ENCODE measurements at places on chromosomes 6 and 20. TPM values are rescaled to one million over a fixed set of nuclear protein-coding genes. Genes with fewer than 3 reads are reported as not detected.
A peak's percentile ranks its signal among the peaks of the same experiment; 100 is the strongest.

GRCh38 chr6:161976553-161976952 lies 702.7 kb upstream of the AGPAT4 start:
- peak; percentile 82 for DNase-seq
- no peaks in the 10 kb centered on the region for H3K4me1 ChIP-seq
- H3K27me3 ChIP-seq = no peaks in the 10 kb centered on the region
- H3K4me3 ChIP-seq = no peak overlapping the region

DNA sequence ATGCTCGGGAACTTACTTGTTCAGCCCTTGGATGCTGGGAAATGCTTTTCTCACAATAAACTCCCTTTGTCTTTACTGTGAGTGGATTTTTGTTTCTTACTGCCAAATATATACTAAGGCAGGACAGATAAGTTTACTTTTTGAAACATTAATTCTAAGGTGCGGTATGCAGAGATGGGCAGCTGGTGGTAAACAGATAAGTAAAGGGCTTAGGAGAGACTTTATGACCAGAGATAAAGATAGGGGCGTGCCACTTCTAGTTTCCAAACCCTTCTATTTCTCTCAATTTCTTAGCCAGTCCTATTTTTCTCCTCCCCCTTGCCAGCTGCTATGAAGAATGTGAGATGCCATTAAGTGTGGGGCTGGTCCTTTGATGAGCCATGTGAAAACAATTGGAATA lies 16.3 kb downstream of the SAMD3 start:
- no peaks in the 10 kb centered on the region for H3K27me3 ChIP-seq
- DNase-seq = no peak
- H3K36me3 ChIP-seq = no peaks in the 10 kb centered on the region

Gene MUCL3
- polyA plus RNA-seq = 0.47 TPM

Gene PLCB1
- polyA plus RNA-seq = 3.2 TPM

GRCh38 chr6:117534974-117535373 lies 52.5 kb downstream of the DCBLD1 start:
- no peak overlapping the region for H3K27ac ChIP-seq
- no peak overlapping the region for H3K4me3 ChIP-seq
- H3K4me1 ChIP-seq = peaks cover 14% of the 10 kb centered on the region
- no peak for DNase-seq
- H3K27me3 ChIP-seq = no peaks in the 10 kb centered on the region
- H3K36me3 ChIP-seq = peaks cover 9% of the 10 kb centered on the region

DNA sequence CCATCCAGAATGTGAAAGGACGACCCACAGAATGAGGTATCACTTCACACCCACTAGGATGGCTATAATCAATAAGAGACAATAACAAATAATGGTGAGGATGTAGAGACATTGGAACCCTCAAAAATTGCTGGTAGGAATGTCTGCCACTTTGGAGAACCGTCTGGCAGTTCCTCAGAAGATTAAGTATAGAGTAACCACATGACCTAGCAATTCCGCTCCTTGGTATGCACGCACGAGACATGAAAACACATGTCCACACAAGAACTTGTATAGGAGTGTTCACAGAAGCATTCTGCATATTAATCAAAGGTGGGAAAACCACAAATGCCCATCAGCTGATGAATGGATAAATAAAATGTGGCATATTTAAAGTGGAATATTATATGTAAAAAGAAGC lies 100.6 kb downstream of the IRF4 start:
- H3K27ac ChIP-seq = no peak overlapping the region
- no peak overlapping the region for H3K4me3 ChIP-seq
- no peaks in the 10 kb centered on the region for H3K27me3 ChIP-seq
- no peaks in the 10 kb centered on the region for H3K4me1 ChIP-seq
- DNase-seq = no peak

GRCh38 chr6:144127097-144127496 lies 23.2 kb upstream of the STX11 start:
- no peak overlapping the region for H3K27ac ChIP-seq
- no peaks in the 10 kb centered on the region for H3K27me3 ChIP-seq
- no peak for DNase-seq
- H3K4me1 ChIP-seq = no peaks in the 10 kb centered on the region
- H3K4me3 ChIP-seq = no peak overlapping the region
- no peaks in the 10 kb centered on the region for H3K36me3 ChIP-seq

DNA sequence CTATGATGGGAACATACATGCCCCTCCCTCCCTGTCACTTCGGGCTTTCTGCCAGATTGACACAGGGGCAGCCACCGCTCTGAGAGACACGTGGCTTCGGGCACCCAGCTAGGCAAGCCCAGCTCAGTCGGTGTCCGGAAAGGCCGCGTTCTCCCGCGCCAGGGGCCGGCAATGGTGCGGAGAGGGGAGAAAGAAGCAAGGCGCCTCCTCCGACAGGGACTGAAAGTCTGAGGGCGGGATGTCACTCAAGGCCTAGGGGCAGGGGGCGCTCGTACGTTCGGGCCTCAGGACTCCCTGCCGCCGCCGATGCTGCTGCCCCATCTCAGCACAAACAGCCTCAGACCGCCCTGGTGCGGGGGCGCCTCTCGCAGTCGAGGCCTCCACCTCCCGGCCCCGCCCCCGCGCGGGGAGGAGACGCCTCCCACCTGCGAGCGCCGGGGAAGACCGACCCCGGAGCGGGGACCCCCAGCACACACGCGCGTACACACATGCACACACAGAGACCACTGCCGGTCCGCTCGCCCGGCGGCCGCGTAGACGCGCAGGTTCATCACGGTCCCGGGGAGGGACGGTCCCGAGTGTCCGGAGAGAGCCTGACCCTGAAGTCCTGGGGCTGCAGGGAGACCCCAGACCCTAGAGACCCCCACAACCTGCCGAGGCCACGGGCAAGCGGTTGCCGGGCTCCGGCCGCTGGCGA lies 1.9 kb downstream of the GRM4 start:
- H3K27ac ChIP-seq = no peak overlapping the region
- DNase-seq = peak; percentile 45
- H3K4me3 ChIP-seq = no peak overlapping the region
- H3K27me3 ChIP-seq = peaks cover 67% of the 10 kb centered on the region

DNA sequence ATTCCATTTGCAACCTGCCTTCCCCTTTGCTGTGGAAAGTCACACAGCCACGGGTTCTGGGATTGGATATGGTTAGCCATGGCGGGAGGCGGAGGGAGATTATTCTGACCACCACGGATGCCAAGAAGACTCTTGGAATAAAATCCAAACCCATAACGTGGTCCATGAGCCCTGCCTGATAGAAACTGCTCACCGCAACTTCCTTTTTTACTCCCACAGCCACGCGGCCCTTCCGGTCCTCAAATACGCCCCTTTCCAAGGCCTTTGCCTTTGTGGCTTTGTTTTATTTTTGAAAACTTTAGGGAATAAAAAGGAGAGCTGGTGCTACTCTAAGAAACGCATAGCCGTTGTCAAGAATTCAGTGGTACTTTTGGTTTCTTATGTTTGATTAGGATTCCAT lies 602.5 kb upstream of the CDH4 start:
- DNase-seq = no peak
- no peaks in the 10 kb centered on the region for H3K36me3 ChIP-seq
- H3K4me1 ChIP-seq = peaks cover 12% of the 10 kb centered on the region
- no peak overlapping the region for H3K27ac ChIP-seq
- no peaks in the 10 kb centered on the region for H3K27me3 ChIP-seq
- no peak overlapping the region for H3K4me3 ChIP-seq

DNA sequence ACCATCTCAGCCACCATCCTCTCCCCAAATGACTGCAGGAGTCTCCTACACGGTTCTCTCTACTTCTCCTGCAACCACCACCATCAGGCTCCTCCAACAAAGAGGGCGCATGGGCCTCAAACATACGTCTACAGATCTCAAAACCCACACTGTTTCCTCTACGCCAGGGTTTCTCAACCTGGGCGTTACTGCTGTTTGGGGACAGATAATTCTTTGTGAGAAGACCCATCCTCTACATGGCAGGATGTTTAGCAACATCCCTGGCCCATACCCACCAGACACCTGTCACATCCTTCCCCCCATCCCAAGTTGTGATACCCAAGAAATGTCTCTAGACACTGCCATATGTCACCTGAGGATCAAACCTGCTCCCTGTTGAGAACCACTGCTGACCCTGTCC lies 45.0 kb downstream of the ELMO2 start:
- no peaks in the 10 kb centered on the region for H3K36me3 ChIP-seq
- no peak overlapping the region for H3K27ac ChIP-seq
- no peak overlapping the region for H3K4me3 ChIP-seq
- no peak for DNase-seq
- no peaks in the 10 kb centered on the region for H3K27me3 ChIP-seq

GRCh38 chr6:104606361-104606760 lies 253.4 kb downstream of the HACE1 start:
- no peak overlapping the region for H3K27ac ChIP-seq
- H3K4me3 ChIP-seq = no peak overlapping the region
- no peak for DNase-seq
- no peaks in the 10 kb centered on the region for H3K36me3 ChIP-seq

- H3K4me3 ChIP-seq = no peak overlapping the region
- no peaks in the 10 kb centered on the region for H3K27me3 ChIP-seq
- H3K36me3 ChIP-seq = no peaks in the 10 kb centered on the region
- H3K27ac ChIP-seq = no peak overlapping the region
Observed at GRCh38 chr6:119791736-119792135, 442.2 kb upstream of the MAN1A1 start.

DNA sequence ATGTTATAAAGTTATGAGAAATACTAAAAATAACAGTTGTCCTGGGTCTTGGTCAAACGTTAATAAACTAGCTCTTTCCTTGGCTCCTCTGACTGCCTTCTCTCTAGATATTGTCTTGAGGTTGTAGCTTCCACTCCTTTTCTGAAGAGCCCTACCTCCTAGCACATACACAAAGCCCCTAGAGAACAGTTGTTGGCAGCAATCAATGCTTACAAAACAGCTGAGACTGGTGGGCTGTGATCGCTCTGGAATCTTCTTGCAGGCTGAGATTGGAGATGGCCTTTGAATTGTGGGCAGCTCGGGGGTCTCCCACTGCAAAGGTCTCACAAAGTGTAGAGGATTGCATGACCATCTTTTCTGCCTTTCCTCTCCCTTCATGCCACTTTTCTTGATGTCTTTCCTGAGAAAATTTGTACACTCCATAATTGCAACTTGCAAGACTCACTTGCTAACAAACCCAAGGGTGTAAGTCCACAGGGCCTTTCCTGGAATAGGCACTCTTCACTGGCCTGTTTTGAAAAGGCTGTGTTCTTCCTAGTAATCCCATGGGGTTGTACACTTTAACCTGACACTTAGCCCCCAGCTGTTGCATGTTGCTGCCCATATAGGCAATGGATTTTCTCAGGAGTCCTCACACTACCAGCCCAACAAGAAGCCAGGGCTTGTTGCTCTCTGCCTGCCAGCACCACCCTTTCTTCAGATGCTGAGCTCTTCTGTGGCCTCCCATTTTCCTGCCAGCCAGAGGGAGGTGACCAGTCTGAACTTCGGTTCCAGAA lies 99.9 kb downstream of the TCP11 start:
- DNase-seq = no peak
- H3K36me3 ChIP-seq = peaks cover 2% of the 10 kb centered on the region
- H3K4me1 ChIP-seq = peaks cover 14% of the 10 kb centered on the region
- no peak overlapping the region for H3K4me3 ChIP-seq
- H3K27me3 ChIP-seq = no peaks in the 10 kb centered on the region

Gene EPPIN
- polyA plus RNA-seq = 0.53 TPM

DNA sequence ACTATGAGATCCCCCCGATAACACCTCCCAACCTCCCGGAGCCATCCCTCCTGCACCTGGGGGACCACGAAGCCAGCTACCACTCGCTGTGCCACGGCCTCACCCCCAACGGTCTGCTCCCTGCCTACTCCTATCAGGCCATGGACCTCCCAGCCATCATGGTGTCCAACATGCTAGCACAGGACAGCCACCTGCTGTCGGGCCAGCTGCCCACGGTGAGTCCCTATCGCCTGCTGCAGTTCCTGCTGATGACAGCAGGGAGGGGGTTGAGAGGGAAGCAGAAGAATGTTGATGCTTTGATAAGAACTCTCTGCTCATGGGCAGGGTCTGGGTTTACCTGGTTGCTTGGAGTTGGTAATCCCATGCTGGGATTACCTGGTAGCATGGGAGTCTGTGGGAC lies 91.9 kb downstream of the TOX2 start:
- H3K4me1 ChIP-seq = no peaks in the 10 kb centered on the region
- H3K27ac ChIP-seq = no peak overlapping the region
- H3K36me3 ChIP-seq = peaks cover 13% of the 10 kb centered on the region
- no peak for DNase-seq
- H3K4me3 ChIP-seq = no peak overlapping the region

DNA sequence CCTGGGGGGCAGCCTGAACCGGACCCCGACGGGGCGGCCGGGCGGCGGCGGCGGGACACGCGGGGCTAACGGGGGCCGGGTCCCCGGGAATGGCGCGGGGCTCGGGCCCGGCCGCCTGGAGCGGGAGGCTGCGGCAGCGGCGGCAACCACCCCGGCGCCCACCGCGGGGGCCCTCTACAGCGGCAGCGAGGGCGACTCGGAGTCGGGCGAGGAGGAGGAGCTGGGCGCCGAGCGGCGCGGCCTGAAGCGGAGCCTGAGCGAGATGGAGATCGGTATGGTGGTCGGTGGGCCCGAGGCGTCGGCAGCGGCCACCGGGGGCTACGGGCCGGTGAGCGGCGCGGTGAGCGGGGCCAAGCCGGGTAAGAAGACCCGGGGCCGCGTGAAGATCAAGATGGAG lies 636 bp downstream of the SRF start:
- no peaks in the 10 kb centered on the region for H3K27me3 ChIP-seq
- no peak for DNase-seq
- H3K27ac ChIP-seq = peak overlapping the region; percentile 99
- peak overlapping the region; percentile 83 for H3K4me3 ChIP-seq
- peaks cover 14% of the 10 kb centered on the region for H3K4me1 ChIP-seq

- no peaks in the 10 kb centered on the region for H3K27me3 ChIP-seq
- no peaks in the 10 kb centered on the region for H3K4me1 ChIP-seq
- no peak for DNase-seq
- no peak overlapping the region for H3K4me3 ChIP-seq
Observed at GRCh38 chr20:1536893-1537730, 20.4 kb downstream of the SIRPD start.

All from lung (tissue), 17 donors.